ENCODE measurements at places on chromosomes 7 and 10. TPM values are rescaled to one million over a fixed set of nuclear protein-coding genes. Genes with fewer than 3 reads are reported as not detected.

The LIPM gene
- total RNA-seq, result not detected

The PITX3 gene
- not detected for total RNA-seq

The KEL gene
- total RNA-seq, result 0.30 TPM

The APBB1IP gene
- 82.2 TPM for total RNA-seq

The VIPR2 gene
- 0.23 TPM for total RNA-seq

The UCMA gene
- not detected for total RNA-seq

The PIK3AP1 gene
- 5.7 TPM for total RNA-seq

The CFAP43 gene
- 0.18 TPM for total RNA-seq

The PRTFDC1 gene
- total RNA-seq, result 1.4 TPM

The ACTR3C gene
- total RNA-seq, result 7.0 TPM

The SLC26A3 gene
- not detected for total RNA-seq

The TMEM229A gene
- total RNA-seq, result not detected

The HOXA13 gene
- total RNA-seq, result not detected

The FAM131B gene
- total RNA-seq, result 1.2 TPM

The KLF14 gene
- total RNA-seq, result not detected

The FXYD4 gene
- total RNA-seq, result not detected

The PALD1 gene
- total RNA-seq, result 0.08 TPM

The SDK1 gene
- 0.05 TPM for total RNA-seq

The CCNY gene
- total RNA-seq, result 49.3 TPM

The LLCFC1 gene
- total RNA-seq, result not detected

Measured in activated CD4-positive, alpha-beta memory T cell treated with anti-CD3 and anti-CD28 coated beads, Interleukin-2, amount 10 ng/mL, durations not matched to agents 7 days and 5 days (primary cell).